Lower leg skin (tissue), 4 donors: ENCODE measurements at places on chromosomes 1 and 21. TPM values are rescaled to one million over a fixed set of nuclear protein-coding genes. Genes with fewer than 3 reads are reported as not detected.

LCE1E gene
- total RNA-seq = 110 TPM

FNDC10 gene
- 18.9 TPM for total RNA-seq

CDK18 gene
- total RNA-seq = 4.5 TPM

SPATA46 gene
- total RNA-seq = not detected

RYR2 gene
- total RNA-seq = 0.19 TPM

SLC30A10 gene
- 0.34 TPM for total RNA-seq

SLC35D1 gene
- 11.4 TPM for total RNA-seq

RIMKLA gene
- total RNA-seq = not detected

COL8A2 gene
- total RNA-seq = 4.8 TPM

NT5C1A gene
- not detected for total RNA-seq

ERG gene
- total RNA-seq = 5.3 TPM

TMPRSS3 gene
- 0.52 TPM for total RNA-seq

ELAPOR1 gene
- total RNA-seq = 20.8 TPM

TMEM222 gene
- 31.3 TPM for total RNA-seq

ZMYM1 gene
- total RNA-seq = 8.8 TPM

HMGB4 gene
- total RNA-seq = not detected

WNT3A gene
- total RNA-seq = 4.1 TPM

FOXO6 gene
- 1.6 TPM for total RNA-seq

CHD5 gene
- total RNA-seq = not detected

TSPAN1 gene
- total RNA-seq = 10.9 TPM

UBASH3A gene
- not detected for total RNA-seq

CD1E gene
- total RNA-seq = 6.7 TPM

TSPEAR gene
- total RNA-seq = not detected

CTSK gene
- 205 TPM for total RNA-seq

LCK gene
- 3.0 TPM for total RNA-seq

PCAT6 gene
- 5.1 TPM for total RNA-seq

C4BPB gene
- not detected for total RNA-seq

KISS1 gene
- total RNA-seq = not detected

SLC25A34 gene
- total RNA-seq = 0.61 TPM

LPAR3 gene
- 19.0 TPM for total RNA-seq

AKNAD1 gene
- total RNA-seq = 4.2 TPM

CTSE gene
- not detected for total RNA-seq

TRIM46 gene
- total RNA-seq = not detected
